ENCODE measurements at places on chromosomes 3 and 15. TPM values are rescaled to one million over a fixed set of nuclear protein-coding genes. Genes with fewer than 3 reads are reported as not detected.

HIGD1A gene
- total RNA-seq: 32.2 TPM

MGLL gene
- 83.6 TPM for total RNA-seq

MORC1 gene
- total RNA-seq: not detected

FBLN2 gene
- total RNA-seq: 0.55 TPM

CNOT10 gene
- total RNA-seq: 13.0 TPM

Measured in HT-29 (cell line).